ENCODE measurements at places on chromosomes 4 and X. TPM values are rescaled to one million over a fixed set of nuclear protein-coding genes. Genes with fewer than 3 reads are reported as not detected.

Gene CHRNA9
- total RNA-seq: 0.09 TPM

Gene TEX13C
- not detected for total RNA-seq

Gene PAGE2B
- not detected for total RNA-seq

Gene AFP
- 0.90 TPM for total RNA-seq

Gene PPP1R2C
- total RNA-seq: not detected

Gene CNKSR2
- total RNA-seq: 0.99 TPM

Gene FBXL5
- 129 TPM for total RNA-seq

All from fibroblast of the aortic adventitia (primary cell).